ENCODE measurements at places on chromosomes 1 and 21.

DNA sequence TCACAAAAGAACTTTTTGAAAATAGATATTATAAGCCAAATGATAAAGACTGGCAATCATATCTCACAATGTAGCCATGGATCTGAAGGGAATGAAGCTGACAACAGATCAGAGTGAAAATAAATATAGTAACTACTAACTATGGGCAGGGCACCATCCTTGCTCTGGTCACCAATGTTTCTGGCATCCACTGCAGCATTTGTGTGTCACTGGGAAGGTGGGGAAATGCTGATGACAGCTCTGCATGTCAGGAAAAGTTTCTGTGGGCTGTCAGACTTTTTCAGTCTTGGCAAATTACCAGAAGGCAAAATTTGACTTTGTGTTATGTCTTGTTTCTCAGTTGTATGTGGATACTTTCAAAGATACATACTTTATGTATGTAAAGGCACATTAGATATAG, 195.6 kb downstream of the ZNF326 start:
- no peak for DNase-seq

GRCh38 chr1:1624443-1625403, 7.2 kb upstream of the MMP23B start:
- peak; percentile 64 for DNase-seq

DNA sequence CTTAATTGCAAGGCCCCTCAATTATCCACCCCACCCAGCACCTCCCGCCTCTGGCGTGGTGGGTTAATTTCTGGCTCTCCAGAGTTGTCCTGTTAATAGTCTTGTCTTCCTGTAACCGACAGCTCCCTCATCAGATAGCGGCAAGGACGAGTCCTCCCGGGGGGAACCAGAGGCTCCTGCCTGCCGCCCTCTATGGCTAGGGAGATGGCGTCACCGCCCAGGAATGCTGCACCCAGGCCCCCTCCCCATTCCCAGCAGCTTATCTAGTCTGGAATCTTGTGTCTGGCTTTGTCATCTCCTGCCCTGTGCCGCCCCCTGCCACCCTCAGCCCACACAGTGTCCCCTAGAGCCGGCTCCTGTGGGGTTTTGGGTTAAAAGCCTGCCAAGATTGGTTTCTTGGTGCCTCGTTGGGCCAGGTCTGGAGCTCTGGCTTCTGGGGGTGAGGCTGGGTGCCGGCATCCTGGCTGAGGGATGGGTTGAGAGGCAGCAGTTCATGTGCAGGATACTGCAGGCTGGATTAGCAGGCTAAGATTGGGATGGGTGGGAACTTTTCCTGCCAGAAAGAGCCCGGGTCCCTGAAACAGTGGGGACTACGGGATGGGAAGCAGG, 48.8 kb downstream of the EDN2 start:
- no peak for DNase-seq

- peak; percentile 80 for DNase-seq
Measured at GRCh38 chr1:18913065-18913835, 10.9 kb upstream of the ALDH4A1 start.

DNA sequence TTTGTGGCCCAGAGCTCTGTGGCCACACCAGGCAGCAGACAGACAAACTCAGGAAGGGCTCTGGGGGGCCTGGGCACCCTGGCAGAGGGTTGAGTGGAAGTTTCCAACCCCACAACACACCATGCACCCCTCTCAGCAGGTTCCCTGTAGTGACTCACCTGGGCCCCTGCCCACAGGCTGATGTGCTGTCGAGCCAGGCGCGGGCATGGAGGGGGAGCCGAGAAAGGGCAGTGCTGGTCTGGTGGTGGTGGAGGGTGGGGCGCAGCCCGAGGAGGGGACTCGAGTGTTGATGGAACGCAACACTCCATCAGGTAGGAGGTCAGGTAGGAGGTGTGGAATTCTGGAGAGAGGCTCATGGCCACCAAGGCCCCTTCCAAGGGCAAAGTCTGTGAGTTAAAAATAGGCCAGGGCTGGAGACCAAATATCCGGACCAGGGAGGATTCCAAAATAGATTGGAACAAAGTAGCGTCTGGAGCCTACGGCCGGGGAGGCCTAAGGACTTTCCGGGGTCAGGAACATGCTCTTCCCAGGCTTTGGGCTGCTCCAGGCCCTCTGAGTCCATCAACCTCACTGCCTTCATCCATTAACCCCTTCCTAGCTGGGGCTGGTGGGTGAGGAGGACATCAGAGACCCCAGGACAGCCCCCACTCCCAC, 191.5 kb upstream of the AJAP1 start:
- DNase-seq, result peak; percentile 18

DNA sequence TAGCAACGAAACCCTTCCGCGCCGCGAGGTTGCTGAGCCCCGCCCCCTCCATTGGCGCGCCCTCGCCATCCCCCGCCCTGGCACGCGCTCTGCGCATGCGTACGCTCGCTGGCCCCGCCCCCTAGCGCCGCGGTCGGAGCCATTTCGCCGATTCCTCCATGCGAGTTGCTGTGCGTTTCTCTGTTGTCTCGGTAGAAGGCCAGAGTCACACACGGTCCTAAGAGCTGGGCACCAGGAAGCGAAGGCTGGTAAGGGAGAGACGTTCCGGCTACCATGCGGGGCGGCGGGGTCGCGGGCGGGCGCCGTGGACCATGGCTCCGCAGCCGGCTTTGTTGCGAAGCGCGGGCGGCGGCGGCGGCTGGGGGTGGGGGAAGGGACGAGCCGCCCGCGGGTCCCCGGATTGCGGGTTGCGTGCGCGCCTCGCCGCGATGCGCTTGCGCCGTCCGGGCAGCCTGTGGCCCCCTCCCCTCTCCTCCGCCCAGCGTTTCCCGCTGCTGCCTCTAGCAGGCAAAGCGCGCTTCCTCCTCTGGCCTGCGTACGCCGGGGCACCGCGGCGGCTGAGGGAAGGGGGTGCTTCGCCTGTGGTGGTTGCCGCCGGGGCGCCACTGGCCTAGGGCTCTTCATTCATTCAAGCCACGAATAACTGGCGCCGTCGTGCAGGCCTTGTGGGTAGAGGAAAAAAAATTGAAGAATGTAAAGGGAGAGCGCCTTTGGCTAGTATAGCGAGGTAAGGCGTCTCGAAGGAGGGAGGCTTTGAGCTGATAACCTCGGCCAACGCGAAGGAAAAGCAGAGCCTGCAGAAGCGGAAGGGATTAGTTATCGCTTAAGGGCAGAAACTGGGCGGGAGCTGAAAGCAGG, at the start of gene DHX9:
DHX9 (plus strand) TSS at position 139 of the 858 bp plus-strand sequence. CDS start 3,220 bp downstream, outside the sequence.
- DNase-seq, result peak; percentile 98

DNA sequence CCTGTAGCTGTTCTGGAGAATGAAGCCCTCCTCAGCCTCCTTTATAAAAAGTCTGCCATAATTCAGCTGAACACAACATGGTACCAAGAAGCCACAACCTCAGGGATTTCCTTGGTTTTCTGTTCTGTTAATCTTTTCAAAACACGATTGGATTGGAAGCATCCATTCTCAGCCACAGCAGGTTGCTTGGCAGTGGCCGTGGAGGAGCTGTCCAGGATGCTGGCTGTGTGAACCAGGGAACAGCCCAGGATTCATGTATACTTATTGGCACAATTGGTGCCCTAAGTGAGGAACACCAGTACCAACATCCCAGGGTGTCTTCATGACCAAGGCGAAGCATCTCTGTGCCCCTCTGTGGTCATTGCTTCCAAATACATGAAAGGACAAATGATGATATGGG, 393.5 kb downstream of the CAMTA1 start:
- no peak for DNase-seq

DNA sequence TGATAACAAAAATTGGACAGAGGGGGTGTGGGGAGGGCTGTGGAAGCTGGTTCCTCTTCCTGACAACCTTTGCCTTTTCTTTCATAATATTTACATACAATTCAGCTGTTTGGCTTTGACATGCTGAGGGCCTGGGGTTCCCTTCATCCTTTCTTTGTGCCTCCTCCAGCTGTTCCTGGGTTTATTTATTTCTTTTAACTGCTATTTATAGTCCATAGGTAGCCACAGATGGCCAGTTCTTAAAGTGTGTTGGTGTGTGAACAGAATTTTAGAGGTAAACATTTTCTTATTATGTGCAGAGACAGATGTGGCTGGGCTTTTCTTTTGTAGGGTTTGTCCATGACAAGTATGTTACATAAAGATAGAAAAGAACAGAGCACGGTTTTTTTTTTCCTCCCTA, 34.1 kb upstream of the CNIH3 start:
- DNase-seq, result no peak

GRCh38 chr1:204420039-204421004, 8.7 kb upstream of the PPP1R15B start:
- no peak for DNase-seq

DNA sequence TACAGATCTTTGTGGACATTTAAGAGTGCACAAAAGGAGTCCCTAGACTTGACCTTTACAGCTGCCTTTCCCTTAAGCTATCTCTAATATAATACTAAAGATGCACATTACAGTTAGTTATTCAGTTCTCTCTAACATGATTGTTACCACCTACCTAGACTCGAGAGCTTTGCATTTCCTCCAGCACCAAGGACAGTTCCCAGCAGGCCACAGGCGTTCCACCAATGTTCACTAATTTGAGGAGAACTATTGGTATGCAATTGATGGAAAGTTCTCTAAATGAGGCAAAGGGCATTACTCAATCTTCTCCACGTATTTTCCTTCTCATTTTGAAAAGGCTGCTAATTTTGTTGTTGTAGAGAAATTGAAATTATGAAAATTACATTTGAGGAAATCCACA, 5.4 kb upstream of the NTNG1 start:
- peak; percentile 58 for DNase-seq

DNA sequence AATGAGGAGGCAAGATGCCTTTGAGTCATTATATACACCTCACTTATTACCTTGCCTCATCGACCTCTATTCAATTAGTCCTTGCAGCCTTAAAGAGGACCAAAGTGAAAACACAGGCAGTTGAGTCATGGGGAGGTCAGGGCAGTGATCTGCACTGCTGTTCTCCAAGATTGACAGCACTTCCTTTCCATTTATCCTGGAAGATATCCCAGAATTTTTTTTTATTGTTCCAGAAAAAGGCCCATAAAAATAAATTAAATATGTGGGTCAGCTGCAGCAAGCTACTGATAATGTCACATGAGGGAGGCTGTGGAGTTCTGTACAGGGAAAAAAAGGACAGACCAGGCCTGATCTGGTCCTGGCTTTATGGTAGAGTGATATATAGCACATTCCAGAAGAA, 33.2 kb upstream of the CDC42BPA start:
- DNase-seq, result no peak

- DNase-seq, result no peak
Measured at GRCh38 chr1:36109041-36109679, 15.9 kb downstream of the COL8A2 start.

DNA sequence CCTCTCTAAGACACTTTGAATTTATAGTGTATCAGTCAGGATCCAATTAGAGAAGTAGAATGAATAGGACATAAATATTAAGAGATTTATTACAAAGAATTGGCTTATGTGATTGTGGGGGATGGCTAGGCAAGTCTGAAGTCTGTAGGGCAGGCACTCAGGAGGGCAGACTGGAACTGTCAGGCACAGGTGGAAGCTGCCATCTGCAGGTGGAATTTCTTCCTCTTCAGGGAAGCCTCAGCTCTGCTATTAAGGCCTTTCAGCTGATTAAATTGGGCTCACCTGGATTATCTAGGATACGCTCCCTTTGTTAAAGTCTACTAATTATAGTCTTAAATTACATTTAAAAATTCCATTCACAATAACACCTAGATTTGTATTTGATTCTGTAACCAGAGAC, 92.0 kb upstream of the HAO2 start:
- DNase-seq, result no peak

DNA sequence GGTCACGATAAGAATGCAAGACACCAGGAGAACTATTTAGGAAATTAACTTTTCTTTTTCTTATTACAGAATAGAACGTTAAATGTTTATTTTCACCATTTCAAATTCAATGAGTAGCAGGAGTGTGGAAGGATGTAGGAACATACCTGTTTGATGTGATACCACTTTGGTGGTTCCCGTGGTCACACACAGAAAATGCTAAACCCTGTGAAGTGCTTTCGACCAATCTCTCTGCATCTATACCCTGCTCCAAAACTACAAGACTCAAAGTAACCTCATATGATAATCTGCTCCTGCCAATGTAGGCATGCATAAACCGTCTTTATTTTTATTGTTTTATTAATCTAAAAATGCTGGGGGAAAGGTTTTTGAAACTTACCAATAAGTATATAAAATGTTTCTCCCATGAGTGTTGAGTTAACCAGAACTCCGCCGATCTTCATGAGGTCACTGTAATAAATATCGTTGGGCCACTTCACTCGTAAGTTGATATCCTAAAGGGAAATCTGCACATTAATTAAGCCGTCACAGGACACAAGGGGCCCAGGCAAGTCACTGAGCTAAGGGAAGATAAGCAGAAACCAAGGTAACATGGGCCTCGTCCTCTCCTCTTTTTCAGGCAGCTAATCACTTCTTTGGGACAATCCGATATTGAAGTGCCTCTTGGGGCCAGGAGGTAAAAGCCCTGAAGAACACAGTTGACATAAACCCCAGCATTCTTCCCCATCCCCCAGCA, 60.6 kb downstream of the SIM2 start:
- no peak for DNase-seq

- no peak for DNase-seq
Measured at GRCh38 chr21:32448803-32449594, 36.5 kb downstream of the EVA1C start.

Data from right forelimb (tissue), 1 donor.